Mesenteric fat pad (tissue), 1 donor: ENCODE measurements at places on chromosomes 5 and 9. TPM values are rescaled to one million over a fixed set of nuclear protein-coding genes. Genes with fewer than 3 reads are reported as not detected.

Gene LHX2
- 0.80 TPM for total RNA-seq

Gene PRR16
- 3.3 TPM for total RNA-seq

Gene ELAVL2
- total RNA-seq = not detected

Gene SVEP1
- total RNA-seq = 359 TPM

Gene ARID3C
- total RNA-seq = not detected

GRCh38 chr9:76135902-76136301 is 245.4 kb downstream of the PCSK5 start:
- no peak for DNase-seq

GRCh38 chr5:2741956-2742355 is 9.5 kb downstream of the IRX2 start:
- no peak for DNase-seq

DNA sequence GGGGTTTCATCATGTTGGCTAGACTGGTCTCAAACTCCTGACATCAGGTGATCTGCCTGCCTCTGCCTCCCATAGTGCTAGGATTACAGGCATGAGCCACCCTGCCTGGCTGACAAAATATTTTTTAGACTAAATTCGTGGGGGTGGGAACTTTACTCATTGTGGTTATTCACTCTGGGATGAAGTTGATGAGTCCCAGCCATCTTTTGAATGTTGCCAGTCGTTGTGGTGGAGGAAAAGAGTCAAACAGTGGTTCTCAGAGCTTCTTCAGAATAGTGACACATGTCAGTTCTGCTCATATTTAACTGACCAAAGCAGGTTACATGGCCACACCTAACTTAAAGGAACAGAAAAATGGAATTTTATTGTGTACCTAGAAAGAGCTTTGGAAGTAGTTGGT is 6.9 kb downstream of the SREK1 start:
- DNase-seq = no peak
